ENCODE measurements at places on chromosomes 4 and X.

GRCh38 chr4:34649716-34650115 lies 1594.6 kb downstream of the ARAP2 start:
- DNase-seq, result no peak

- DNase-seq, result no peak
Measured at GRCh38 chr4:1985780-1986577, 22.8 kb downstream of the NELFA start.

- no peak for DNase-seq
Measured at GRCh38 chrX:105870445-105870844, 48.1 kb downstream of the NRK start.

- no peak for DNase-seq
Measured at GRCh38 chr4:110567214-110567613, 55.7 kb downstream of the PITX2 start.

DNA sequence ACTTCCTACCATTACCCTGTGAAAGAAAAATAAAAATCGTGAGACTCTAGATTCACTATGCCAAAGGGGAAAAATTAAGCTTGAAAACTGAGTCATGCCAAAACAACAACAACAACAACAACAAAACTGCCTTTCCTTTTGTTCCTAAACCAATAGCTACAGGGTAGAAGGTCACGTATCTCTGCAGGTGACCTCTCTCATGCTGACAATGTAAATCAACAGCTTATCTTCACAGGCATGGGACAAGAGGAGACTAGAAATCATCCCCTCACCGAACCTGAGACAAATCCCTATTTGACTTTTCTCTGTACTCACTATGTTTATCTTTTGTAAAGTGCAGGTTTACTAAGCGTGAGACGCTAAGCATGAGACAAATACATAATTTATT lies 20.5 kb upstream of the AADAT start:
- no peak for DNase-seq

GRCh38 chrX:84118769-84119168 lies 69.2 kb downstream of the RPS6KA6 start:
- DNase-seq, result no peak

- DNase-seq, result no peak
Measured at GRCh38 chr4:6106156-6106555, 87.9 kb upstream of the C4orf50 start.

GRCh38 chr4:153089742-153090141 lies 114.5 kb upstream of the TRIM2 start:
- DNase-seq, result no peak

DNA sequence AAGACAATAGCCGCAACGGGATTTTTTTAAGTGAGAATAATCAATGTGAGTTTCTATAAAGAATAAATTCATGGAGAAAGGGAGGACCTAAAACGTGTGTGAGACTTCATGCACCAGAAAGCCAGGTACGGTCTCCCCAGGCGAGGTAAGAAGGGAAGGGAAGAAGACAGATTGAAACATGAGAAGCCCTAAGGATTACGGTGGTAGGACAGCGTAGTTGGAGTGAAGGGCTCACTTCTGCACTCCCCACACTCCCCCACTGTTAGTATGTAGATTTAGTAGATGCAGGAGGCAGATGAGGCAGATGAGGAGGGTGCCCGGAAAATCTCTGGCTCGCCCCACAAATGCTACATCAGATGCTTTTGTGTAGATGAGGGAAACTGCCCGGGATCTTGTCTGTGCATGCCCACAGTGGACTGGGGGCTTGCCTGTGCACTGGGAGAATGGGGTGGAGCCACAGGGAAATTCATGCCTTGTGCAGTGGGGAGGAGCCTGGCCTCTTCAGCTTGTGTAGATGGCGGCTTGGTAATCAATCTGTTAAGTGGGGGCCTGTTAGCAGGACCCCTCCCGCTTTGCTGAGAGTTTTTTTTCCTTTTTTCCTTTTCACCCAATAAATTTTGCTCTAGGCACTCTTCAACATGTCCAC lies 1544.5 kb upstream of the TENM3 start:
- no peak for DNase-seq

DNA sequence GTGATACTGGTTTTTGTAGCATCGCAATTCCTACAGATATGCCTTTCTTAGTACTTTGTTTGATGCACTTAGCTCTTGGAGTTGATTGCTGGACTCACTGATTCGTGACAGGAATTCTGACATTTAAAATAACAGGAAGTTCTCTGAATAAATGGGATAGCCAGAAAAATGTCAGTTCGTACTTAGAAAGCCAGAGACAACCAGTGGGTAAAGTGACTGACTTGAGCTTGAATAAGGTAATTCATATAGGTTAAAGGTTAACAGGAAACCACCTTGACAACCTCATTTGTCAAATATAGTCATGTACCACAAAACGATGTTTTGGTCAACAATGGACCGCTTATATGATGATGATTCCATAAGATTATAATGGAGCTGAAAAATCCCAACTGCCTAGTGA lies 181.4 kb downstream of the RPA4 start:
- DNase-seq, result no peak

DNA sequence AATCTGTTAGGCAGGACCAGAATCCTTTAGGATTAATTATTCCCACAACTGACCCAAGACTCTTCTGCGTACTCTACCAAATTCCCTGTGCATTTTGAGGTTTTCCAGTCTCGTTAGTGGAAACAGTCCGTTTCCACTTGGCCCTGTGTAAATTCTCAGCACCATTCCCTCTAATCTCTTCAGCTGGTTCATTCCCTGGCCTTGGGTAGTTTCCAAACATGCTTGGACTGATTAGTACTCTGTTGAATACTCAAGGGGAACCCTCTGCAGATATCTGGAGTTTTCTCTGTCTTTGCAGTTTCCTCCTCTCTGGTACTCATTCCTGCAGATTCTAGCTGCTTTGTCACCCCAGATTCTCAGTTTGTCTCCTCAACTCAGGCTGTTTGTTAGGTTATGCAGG lies 80.4 kb downstream of the ZFX start:
- peak; percentile 19 for DNase-seq

DNA sequence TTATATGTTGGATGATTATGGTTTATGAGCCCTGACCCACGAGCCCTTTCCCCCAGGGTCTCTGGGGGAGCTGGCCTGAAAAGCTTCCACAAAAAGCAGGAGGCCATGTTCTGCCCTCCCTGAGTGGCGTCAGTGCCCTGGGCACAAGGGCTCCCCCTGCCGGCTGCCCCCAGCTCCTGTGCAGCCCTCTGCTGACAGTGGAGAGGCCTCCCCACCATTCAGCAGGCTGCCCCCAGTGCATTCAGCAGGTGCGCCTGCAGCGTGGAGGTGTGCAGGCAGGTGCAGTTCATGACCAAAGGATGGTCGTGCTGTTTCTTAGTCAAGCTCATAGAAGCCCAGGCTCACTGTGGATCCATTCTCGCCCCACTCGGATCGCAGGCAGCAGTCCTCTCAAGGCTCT lies 12.5 kb upstream of the S100P start:
- DNase-seq, result no peak

DNA sequence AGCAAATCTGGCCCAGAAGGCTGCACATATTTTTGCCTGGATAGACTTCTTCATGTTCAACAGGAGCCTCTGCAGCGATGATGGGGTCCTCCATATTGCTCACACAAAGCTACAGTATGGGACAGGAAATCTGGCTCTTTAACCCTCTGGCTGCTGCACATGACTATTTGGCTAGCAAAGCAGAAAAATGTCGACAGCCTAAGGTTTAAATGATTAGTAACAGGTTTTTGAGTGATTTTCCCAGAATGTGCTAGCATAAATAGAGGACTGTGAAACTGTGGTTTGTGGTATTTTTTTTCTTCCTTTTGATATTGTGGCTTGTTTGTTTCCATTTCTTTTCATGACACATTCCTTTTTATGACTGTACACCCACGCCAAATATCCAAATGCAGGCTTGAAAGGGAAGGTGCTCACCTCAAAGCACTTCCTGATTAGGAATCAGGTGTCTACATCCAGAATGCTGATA lies 120.2 kb upstream of the GK2 start:
- DNase-seq, result peak; percentile 32

GRCh38 chrX:5748586-5749150 lies 480.0 kb downstream of the NLGN4X start:
- no peak for DNase-seq

DNA sequence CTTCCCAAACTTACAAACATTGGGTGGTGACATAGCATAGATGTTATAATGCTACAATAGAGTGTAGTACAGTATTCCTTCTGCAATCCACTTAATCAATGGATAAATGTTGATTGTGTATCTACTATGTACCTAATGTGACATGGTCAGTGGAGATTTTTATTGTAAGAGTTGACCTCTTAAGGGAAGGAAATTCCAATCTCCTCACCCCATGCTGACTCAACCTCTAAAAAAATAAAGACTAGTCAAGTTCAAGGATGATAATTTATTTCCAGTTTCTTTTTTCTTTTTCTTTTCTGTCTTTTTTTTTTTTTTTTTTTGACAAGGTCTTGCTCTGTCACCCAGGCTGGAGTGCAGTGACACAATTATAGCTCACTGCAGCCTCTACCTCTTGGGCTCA lies 206.5 kb upstream of the STS start:
- DNase-seq, result no peak

- peak; percentile 9 for DNase-seq
Measured at GRCh38 chr4:180190382-180190781, 2052.8 kb upstream of the TENM3 start.

GRCh38 chrX:136691028-136691809 lies 43.3 kb downstream of the CD40LG start:
- DNase-seq, result no peak

- no peak for DNase-seq
Measured at GRCh38 chr4:143668930-143669552, 31.4 kb downstream of the FREM3 start.

GRCh38 chr4:34181311-34181841 lies 2062.9 kb downstream of the ARAP2 start:
- DNase-seq, result peak; percentile 96

DNA sequence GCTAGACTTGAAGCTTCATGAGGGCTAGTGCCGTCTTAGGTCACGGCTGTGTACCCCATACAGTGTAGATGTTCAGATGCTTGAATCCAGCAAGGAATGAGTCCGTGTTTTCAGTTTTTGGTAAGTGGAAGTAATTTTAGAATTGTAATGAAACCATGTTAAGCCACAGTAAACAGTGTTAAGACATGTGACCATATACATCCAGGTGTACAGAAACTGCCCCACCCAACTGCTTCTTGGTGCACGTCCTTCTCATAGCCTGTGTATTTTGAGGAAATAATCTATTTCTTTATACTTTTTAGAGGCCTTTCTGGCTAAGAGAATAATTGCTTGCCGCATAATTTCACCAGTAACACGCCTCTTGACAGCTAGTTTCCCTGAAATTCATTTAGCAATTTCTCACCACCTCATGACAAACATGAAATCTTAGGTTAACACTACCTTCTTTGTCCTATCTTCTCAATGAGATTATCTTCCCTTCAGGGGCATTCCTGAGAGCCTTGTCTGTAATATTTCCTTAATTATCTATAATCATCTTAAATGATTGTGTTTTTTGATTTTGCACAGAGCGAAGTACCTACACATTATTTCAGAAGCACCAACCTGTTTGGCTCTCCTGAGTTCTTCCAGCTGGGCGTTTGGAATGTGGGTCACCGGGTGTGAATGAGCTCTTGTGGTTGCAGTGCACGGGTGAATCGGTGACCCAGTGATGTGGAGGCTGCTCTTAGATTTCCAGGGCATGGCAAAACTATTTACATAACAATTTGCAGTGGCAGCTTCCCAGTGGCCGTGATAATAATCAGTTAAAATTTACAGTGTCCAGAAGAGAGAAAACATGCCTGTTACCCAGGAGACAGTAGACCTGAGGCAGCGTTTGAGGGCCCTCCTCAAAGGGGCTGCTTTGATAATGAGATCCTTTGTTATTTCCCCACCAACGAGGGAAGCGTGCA lies 50.2 kb upstream of the TADA2B start:
- no peak for DNase-seq

GRCh38 chrX:283115-283845 lies 2.1 kb downstream of the PLCXD1 start:
- DNase-seq, result peak; percentile 90

- no peak for DNase-seq
Measured at GRCh38 chr4:123479944-123480343, 83.3 kb downstream of the SPRY1 start.

- DNase-seq, result no peak
Measured at GRCh38 chrX:20311505-20311904, 44.8 kb upstream of the RPS6KA3 start.

DNA sequence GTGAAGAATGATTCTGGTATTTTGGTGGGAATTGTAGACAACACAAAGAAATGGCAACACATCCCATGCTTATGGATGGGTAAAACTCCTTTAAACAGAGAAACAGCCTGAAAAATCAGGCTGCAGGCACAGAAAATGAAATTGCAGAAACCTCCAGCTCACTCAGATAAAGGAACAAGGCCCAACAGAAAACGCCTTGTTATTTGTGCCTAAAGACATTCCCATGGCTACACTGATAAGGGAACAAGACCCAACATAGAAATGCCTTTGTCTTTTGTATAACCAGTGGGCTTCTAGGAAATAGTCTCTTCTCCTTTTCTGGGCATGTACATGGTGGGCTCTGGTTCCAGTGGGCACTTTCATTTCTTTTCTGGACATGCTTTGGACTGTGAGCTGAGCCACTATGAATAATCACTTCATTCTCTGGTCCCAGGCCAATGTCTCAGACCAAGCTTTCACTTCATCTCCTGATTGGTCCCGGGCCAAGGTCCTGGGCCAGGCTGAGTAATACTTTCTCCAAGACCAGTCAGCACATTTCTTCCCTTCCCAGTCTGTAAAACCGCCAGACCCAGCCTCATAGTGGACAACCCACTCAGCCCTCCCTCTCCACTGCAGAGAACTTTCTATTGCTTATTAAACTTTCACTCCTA lies 160.5 kb downstream of the TBX22 start:
- DNase-seq, result no peak

DNA sequence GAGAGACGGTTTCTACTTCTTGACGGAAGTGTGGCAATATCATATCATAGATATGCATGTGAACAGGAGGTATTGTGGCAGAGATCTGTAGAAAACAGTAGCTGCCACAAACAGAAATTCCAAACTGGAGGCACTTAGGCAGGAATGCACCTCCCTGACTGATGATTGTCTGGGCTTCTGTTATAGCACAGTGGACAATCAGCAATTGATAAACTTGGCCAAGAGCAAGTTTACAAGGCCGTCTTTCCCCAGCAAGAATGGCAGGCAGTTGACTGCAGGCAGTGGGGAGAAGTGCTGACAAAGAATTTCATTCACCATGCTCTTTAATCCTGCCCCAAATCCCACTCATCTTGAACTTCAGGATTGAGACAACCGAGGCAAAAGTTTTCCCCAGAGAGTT lies 114.4 kb upstream of the STOX2 start:
- DNase-seq, result no peak

GRCh38 chr4:101271516-101271915 lies 75.8 kb downstream of the PPP3CA start:
- no peak for DNase-seq

GRCh38 chrX:68163441-68163840 lies 269.9 kb downstream of the OPHN1 start:
- DNase-seq, result peak; percentile 67

- DNase-seq, result peak; percentile 55
Measured at GRCh38 chrX:71178908-71179307, 34.3 kb downstream of the NLGN3 start.
